ENCODE measurements at places on chromosomes 3 and 15. TPM values are rescaled to one million over a fixed set of nuclear protein-coding genes. Genes with fewer than 3 reads are reported as not detected.
A peak's percentile ranks its signal among the peaks of the same experiment; 100 is the strongest.

GPR62 gene
- total RNA-seq, result 0.19 TPM

LHFPL4 gene
- not detected for total RNA-seq

TNIK gene
- total RNA-seq, result 17.5 TPM

CTDSPL gene
- total RNA-seq, result 41.5 TPM

TRH gene
- total RNA-seq, result not detected

GOLGA6L7 gene
- not detected for total RNA-seq

MOBP gene
- not detected for total RNA-seq

LRRC34 gene
- total RNA-seq, result 2.2 TPM

MYO5A gene
- 41.0 TPM for total RNA-seq

DCUN1D1 gene
- 52.6 TPM for total RNA-seq

UBP1 gene
- 61.8 TPM for total RNA-seq

DNA sequence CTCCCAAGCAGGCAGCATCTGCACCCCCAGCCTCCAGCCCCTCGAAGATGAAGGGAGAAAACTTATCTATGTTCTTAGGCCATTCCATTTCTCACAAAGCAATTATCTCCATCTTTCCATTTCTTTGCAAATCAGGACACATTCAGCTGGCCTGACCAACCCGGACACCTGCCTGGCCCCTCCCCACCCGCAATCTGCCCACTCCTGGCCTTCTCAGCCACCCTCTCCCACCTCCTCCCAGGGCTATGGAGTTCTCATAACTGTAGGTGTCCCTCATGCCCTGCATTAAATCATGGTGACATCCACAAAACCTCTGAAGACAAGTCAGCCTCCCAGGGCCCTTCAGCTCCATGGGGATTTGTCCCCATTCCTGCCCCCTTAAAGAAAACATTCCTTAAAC lies 119.3 kb downstream of the MEGF11 start:
- no peak for DNase-seq

- DNase-seq, result peak; percentile 75
Observed at GRCh38 chr3:126342991-126343648, 14.1 kb downstream of the KLF15 start.

DNA sequence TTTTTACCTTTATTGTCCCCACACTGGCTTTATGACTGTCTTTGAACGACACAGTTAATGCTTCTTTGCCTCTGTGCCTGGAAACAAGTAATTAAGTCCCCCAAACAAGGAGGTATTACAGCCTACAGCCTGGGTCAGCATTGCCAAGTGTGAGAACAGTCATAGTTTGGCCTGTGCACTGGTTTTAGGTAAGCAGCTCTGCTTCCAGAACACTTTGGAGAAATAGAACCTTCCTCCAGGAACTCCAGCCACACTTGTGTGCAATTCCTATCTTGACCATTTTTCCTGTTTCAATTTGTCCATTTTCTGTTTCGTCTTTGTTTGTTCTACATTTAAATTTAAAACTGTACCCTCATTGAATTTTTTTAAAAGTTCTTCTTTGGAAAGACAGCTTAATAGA lies 568.2 kb downstream of the TUSC7 start:
- DNase-seq, result no peak

DNA sequence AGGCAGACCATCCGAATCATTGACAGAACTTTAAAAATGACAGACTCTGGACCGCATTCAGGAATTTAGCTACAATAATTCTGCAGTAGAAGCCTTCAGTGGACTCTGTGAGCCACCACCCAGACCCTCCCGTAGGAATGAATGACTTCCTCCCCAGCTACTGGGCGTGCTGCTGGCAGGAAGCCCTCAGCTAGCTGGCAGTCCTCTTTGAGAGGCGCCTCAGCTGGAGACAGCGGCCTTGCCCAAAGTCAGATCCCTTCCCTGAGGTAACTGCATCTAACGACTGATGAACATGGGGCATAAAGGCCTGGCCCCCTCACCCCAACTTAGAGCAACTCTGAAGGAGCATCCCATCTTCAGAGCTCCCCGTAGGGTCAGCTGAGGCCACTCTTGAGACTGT lies 25.8 kb downstream of the CRABP1 start:
- peak; percentile 63 for DNase-seq

DNA sequence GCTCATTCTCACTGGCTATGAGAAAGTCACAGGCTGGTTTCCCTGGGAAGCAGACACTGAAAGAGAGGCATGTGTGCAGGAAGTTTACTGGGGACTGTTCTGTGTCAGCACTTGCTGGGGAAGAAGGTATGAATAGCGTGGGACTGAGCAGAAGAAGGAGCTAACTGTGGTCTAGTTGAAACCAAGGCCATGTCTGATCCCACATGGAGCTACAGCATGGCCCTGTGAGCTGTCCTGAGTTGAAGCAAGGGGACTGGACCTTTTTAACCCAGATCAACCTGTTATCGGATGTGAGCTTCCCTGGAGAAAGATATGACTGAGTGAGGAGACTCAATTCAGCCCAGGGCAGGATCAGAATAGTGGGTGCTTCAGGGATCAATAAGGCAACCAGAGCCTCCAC lies 53.7 kb downstream of the DCLK3 start:
- DNase-seq, result no peak

DNA sequence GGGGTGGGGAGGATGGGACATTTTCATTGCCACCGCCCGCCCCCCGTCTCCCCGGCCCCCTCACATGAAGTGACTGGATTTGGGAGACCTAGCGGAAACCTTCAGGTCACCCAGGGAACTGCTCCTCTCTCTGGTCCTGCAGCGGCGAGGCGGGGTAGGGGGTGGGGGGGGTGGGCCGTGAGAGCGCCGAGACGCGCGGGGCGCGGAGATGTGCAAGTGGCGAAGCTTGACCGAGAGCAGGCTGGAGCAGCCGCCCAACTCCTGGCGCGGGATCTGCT lies 712 bp upstream of the MME start:
- no peak for DNase-seq

DNA sequence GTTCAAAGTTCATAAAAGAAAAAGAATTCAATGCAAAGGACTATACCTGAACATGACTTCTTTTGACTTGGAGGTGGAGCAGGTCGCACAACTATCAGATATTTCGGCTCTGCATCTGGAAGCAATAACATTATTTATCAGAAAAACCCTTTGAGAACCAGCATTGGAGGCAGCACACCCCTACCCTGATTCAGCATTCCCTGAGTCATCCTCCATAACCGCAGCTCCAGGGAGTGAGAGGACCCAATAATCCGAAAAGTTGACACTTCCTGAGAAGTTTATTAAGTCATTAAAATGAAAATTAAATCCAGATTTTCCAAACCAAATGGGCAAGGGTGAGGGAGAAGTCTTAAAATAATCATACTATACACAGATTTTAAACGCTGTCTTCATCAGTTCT lies 90.6 kb downstream of the ABI3BP start:
- no peak for DNase-seq

- no peak for DNase-seq
Observed at GRCh38 chr3:97699889-97700288, 64.7 kb upstream of the ARL6 start.
